ENCODE measurements at places on chromosomes 3 and 15. TPM values are rescaled to one million over a fixed set of nuclear protein-coding genes. Genes with fewer than 3 reads are reported as not detected.

Gene CAMK2N2
- not detected for polyA plus RNA-seq

Gene GOLGA8B
- polyA plus RNA-seq: 7.6 TPM

Gene CP
- polyA plus RNA-seq: 0.24 TPM

Gene CIP2A
- 2.7 TPM for polyA plus RNA-seq

Gene RASGRF1
- 2.4 TPM for polyA plus RNA-seq

Gene ARGFX
- not detected for polyA plus RNA-seq

Gene MYZAP
- polyA plus RNA-seq: 1.8 TPM

Gene C2CD4A
- polyA plus RNA-seq: not detected

Gene SEMA6D
- not detected for polyA plus RNA-seq

Gene C3orf20
- polyA plus RNA-seq: not detected

All from IgD-negative memory B cell (primary cell).